T-cell (primary cell): ENCODE measurements at places on chromosomes 3 and 15. TPM values are rescaled to one million over a fixed set of nuclear protein-coding genes. Genes with fewer than 3 reads are reported as not detected.

- H3K4me1 ChIP-seq: no peaks in the 10 kb centered on the region
- DNase-seq: no peak
- no peaks in the 10 kb centered on the region for H3K36me3 ChIP-seq
- H3K4me3 ChIP-seq: no peak overlapping the region
- H3K27me3 ChIP-seq: peaks cover 33% of the 10 kb centered on the region
Observed at GRCh38 chr15:76024021-76024768, 12.0 kb upstream of the NRG4 start.

Gene PLSCR2
- 0.63 TPM for total RNA-seq

Gene FOXB1
- total RNA-seq: 0.15 TPM

DNA sequence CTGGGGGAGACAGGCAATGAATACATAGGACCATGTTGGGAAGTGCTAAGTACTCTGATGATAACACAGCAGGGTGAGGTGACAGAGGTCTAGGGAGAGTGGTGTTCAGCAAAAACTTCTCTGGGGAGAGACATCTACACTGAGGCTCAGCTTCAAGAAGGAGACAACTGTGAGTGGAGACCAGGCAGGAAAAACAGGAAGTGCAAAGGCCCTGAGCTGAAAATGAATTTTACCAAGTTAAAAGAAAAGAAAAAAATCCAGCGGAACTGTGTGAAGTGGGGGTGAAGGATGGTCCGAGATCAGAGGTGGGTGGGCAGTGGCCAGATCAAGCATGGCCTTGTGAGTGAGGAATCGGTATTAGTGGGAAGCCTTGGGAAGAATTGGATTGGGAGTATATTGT is 110.1 kb upstream of the CLSTN2 start:
- no peak overlapping the region for H3K27ac ChIP-seq
- no peaks in the 10 kb centered on the region for H3K36me3 ChIP-seq
- DNase-seq: no peak
- no peak overlapping the region for H3K4me3 ChIP-seq
- no peaks in the 10 kb centered on the region for H3K4me1 ChIP-seq
- H3K27me3 ChIP-seq: no peaks in the 10 kb centered on the region

GRCh38 chr15:98586066-98586465 is 62.3 kb upstream of the IGF1R start:
- peaks cover 2% of the 10 kb centered on the region for H3K27me3 ChIP-seq
- DNase-seq: no peak
- peaks cover 3% of the 10 kb centered on the region for H3K4me1 ChIP-seq
- H3K4me3 ChIP-seq: no peak overlapping the region
- H3K36me3 ChIP-seq: no peaks in the 10 kb centered on the region
- no peak overlapping the region for H3K27ac ChIP-seq

- DNase-seq: no peak
- no peaks in the 10 kb centered on the region for H3K4me1 ChIP-seq
- H3K36me3 ChIP-seq: no peaks in the 10 kb centered on the region
- H3K27me3 ChIP-seq: no peaks in the 10 kb centered on the region
- no peak overlapping the region for H3K27ac ChIP-seq
- no peak overlapping the region for H3K4me3 ChIP-seq
Observed at GRCh38 chr3:187327845-187328244, 36.3 kb upstream of the MASP1 start.

Gene ACSBG1
- total RNA-seq: not detected

Gene MINAR1
- 0.30 TPM for total RNA-seq

DNA sequence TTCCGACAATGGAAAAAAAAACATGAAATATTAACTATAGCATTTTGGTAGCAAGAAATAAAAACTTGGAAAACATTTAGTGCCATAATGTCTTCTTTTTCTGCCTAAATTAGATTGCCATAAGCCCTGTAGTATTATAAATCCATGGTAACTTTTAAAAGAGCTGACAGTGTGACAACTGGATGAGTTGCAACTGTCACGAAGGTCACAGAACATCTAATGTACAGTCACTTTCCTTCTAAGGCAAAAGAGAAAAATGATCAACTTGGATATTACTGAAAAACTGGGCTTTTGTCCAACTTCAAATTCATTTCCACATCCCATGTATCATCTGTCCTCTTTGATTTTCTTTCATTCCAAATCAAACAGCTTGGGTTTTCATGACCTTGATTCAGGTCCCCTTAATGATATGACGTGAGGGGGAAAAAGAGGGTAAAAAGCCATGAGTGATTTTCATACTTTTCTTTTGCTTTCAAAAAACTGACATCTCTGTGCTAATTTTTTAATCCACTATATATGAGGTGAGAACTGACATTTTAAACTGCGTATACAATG is 602 bp downstream of the CPB1 start:
- H3K27ac ChIP-seq: no peak overlapping the region
- H3K4me1 ChIP-seq: no peaks in the 10 kb centered on the region
- no peaks in the 10 kb centered on the region for H3K27me3 ChIP-seq
- no peak overlapping the region for H3K4me3 ChIP-seq
- no peaks in the 10 kb centered on the region for H3K36me3 ChIP-seq
- no peak for DNase-seq

Gene NRROS
- total RNA-seq: 15.6 TPM

Gene SYNPR
- not detected for total RNA-seq
